ENCODE measurements at places on chromosomes 3 and 15.
A peak's percentile ranks its signal among the peaks of the same experiment; 100 is the strongest.

- DNase-seq, result no peak
Measured at GRCh38 chr15:63111481-63111880, 10.2 kb upstream of the LACTB start.

GRCh38 chr15:50431204-50431603 is 7.0 kb downstream of the USP8 start:
- no peak for DNase-seq

GRCh38 chr3:35780800-35781199 is 141.5 kb downstream of the ARPP21 start:
- no peak for DNase-seq

GRCh38 chr3:56269755-56270535 is 198.3 kb downstream of the ERC2 start:
- DNase-seq, result no peak

GRCh38 chr3:38653685-38654537 is 4.4 kb upstream of the SCN5A start:
- DNase-seq, result no peak

DNA sequence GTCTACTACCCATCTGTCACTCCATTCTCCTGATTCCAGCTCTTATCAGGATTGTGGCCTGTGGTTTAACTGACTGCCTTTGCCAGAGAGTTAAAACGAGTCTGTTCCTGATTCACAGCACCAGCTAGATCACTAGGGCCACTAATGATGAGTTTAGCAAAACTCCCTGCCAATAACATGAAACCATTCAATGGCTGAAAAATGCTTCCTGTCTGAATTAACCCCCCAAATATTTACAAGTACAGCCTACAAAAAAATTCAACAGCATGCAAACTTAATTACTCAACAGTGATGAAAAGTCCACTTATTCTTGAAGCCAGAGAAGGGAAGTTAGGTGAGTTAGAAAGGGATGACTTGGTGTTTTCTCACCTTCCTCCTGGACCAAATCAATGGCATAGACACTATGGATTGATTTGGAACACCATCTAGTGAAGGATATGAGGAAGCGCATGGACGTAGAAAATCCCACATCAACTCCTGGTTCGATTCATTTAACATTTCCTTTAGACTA is 141.4 kb downstream of the TGFBR2 start:
- DNase-seq, result no peak

DNA sequence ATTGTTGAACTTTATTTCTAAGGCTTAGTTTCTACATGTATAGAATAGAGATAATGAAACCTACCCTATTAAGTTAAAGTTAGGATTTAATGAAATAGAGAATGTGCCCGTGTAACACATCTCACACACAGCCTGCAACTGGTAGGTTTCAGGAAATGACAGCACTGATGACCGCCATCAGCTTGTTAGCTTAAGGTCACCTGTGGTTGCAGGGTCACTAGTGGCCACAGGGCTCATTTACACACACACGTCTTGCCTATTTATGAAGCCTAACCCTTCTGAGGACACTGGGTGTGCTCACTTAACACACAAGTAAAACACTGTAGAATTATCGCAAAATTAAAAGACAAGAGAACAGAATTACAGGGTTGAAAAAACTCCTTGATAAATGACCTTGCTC is 20.1 kb downstream of the CHRM5 start:
- no peak for DNase-seq

DNA sequence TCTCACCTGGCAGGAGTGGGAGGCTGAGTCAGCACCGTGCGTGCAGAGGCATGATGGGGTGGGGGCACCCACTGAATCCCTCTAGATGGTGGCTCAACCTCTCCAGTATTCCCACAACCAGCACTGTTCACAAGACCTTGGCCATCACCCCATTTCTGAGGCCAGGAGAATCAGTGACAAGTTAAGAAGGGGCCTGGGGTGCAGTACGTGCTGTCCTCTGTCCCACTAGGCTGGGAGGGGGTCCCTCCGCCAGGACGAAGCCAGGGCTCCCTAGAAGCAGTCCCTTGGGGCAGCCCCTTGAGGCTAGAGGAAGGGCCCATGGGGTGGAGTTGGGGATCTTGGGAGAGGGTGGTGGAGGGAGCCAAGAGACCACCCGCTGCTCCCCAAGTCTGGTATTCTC is 4.8 kb downstream of the MYL3 start:
- no peak for DNase-seq

DNA sequence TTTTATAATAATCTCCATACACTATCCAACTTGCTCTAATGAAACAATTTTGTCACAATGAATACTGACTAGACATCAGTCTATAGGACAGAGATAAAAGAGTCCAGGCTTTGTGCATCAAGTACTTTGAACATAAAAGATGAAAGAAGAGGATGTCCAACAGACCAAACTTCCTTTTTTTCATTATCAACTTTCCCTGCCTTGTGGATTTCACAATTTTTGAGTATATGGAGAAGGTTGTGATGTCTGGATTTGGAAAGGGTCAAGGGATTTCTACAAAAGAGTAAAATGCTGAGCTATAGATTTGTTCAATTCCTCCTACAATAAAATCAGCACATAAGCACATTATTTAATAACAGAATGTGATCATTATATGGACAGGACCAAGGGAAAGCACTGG is 25.7 kb downstream of the CD47 start:
- no peak for DNase-seq

DNA sequence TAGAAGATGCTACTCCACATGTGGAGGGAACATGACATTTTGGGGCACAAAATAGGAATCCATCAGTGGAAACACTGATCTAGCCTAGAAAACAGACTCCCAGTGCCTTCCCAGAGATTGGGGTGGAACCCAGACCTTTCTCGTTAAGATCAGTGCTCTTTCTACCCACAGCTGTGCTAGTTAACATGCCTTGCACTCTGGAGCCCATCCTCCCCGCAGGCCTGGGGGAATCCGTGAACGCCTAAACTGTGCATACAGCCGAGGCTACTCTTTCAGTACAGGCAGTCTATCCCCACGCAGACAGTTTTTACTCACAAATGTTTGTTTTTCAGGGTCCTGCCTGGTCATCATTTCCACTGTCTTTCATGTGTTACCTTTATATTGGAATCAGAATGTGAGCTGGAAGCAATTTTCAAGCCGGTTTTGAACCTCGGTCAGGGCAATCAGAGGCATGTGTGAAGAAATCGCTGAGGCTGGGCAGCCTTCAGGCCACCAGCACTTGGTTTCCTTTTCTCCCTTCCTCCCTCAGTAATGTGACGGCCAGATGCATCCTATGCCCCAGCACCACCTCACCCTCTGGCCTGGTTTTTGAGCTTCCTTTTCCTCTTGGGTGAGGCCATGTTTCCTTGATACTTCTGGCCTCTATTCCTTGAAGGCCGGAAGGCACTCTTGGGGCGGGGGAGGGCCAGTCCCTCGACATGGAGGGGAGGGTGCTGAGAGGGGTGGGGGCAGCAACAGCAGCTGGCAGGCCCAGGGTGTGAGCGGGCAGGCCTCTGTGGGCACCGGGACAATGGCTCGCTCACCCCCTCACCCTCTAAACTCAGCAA is 123.6 kb upstream of the GALNT15 start:
- DNase-seq, result no peak

DNA sequence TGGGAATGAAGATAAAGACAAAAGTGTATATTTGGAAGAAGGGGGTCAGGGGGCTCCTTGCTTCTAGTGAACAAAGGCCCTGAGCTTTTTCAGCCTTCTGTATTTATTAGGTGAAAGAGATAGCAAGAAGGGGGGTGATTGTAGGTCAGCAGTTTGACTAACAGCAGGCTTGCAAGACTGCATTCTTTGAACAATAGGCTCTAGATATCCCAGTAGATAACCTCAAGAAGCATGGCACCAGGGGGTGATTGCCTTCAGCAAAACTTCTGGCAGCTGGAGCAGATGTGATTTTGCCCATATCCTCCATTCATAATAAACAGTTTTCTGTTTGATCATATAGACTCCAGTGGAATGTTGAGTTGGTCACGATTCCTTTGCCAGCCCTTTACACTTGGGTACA is 31.7 kb upstream of the GOLIM4 start:
- DNase-seq, result no peak

GRCh38 chr3:61227799-61228198 is 23.5 kb downstream of the FHIT start:
- DNase-seq, result no peak

DNA sequence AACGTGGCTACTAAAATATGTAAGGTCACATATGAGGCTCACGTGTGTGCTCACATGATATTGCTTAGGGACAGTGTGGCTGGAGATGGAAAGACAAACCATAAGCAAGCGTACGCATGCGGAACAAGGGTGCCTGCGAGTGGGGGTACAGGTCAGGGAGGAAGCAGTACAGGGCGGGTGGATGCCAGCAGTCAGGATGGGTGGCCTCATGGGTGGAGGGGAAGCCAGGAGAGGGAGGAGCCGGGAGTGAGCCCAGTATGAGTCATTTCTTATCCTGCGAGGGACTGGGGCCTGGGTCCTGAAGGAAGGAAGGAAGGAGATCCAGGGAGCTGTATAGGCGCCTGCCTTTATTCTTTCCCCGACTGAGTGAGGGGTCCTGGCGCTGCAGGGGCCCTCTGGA is 42.0 kb upstream of the CGNL1 start:
- no peak for DNase-seq

DNA sequence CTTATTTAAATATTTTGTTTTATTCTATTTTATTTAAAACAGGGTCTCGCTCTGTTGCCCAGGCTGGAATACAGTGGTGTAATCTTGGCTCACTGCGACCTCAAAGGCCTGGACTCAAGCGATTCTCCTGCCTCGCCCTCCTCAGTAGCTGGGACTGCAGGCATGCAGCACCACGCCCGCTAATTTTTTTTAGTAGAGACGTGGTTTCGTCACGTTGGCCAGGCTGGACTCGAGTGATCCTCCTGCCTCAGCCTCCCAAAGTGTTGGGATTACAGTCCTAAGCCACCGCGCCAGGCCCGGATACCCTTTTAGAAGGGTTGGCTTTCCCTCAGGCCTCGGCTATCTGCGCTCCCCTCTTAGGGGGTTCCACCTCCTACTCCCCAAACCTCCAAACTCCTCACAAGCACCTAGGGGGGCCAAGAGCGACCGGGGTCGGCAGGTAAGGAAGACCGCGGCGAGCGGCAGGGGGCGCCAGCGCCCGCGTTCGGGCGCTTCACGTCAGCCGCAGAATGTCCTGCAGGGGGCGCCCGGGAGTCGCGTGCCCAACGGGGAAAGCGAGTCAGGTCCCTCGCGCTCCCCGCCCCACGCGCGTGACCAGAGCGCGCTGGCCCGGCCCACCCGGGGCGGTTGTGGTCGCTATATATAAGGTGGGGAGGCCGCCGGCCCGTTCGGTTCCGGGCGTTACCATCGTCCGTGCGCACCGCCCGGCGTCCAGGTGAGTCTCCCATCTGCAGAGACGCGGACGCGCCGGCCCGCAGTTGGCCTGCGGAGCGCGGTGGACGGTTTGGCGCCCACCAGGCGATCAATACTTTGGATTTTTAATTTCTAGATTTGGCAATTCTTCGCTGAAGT is 51.8 kb upstream of the GATM start:
- DNase-seq, result peak; percentile 37

DNA sequence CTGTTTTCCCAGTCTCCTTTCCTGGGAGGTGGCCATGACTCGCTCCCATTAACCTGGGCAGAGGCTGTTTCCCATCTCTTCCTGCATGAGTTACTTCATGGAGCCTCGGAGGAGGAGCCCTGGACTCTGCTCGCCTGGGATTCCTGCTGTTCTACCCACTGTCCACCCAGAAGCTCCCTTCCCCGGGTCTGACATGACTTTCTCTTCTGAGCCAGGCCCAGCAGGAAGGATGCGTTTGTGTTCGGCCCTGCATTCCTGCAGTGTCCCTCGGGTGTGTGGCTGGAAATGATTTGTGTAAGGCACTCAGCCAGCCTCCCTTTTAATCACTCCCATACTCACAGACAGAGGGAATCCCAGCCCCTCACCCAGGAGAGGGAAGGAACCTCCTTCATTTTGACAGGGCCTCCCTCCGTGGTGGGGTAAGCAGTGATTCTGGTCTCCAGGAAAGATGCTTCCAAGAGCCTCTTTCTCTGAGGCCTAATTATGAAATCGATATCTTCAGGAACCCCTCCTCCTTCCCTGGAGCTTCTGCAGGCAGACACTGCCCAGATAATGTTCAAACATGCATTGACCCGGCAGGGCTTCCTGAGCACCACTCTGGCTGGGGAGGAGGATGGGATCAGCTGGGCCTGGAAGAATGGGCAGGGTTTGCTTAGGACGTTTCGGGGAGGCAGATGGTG is 41.6 kb upstream of the DLG1 start:
- no peak for DNase-seq

DNA sequence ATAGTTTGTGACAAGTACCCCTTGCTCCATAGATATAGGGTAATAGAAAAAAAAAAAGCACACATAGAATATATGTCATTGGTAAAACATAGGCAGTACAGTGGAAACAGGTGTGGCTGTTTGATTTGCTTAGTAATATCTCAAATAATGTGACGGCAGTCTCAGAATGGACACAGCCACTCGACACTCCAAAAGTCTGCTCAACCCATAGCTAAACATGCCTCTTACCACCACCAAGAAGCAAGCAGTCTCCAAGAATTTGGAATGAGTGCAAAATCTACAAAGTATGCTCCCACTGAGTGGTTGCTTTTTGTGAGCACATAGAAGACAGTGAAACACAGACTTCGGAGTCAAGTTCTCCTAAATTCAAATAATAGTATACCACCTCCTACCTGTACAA is 43.0 kb downstream of the RAB27A start:
- DNase-seq, result no peak

DNA sequence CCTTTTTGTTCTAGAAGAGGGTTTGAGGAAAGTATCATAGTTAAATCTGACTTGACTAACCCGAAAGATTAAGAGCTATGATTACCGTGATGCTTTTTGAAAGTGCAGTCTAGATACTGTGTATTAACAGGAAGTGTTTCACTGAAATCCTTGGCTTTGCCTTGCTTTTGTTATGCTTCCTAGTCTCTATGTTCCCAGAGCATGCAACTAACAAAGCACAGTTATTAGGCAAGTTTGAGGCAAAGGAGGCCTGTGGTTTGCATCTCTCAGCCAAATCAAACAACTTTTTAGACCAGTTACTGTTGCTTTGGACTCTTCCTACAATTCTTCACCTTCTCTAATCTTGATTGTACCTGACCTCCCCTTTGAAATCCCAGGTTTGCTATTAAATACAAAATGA is 3.9 kb downstream of the LXN start:
- no peak for DNase-seq

DNA sequence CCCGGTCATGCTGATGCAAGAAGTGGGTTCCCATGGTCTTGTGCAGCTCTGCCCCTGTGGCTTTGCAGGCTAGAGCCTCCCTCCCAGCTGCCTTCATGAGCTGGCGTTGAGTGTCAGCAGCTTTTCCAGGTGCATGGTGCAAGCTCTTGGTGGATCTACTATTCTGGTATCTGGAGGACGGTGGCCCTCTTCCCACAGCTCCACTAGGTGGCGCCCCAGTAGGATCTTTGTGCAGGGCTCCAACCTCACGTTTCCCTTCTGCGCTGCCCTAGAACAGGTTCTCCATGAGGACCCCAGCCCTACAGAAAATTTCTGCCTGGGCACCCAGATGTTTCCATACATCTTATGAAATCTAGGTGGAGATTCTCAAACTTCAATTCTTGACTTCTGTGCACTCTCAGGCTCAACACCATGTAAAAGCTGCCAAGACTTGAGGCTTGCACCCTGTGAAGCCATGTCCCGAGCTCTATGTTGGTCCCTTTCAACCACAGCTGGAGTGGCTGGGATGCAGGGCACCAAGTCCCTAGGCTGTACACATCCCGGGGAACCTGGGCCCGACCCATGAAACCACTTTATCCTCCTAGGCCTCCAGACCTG is 238.4 kb upstream of the MDFIC2 start:
- no peak for DNase-seq

- no peak for DNase-seq
Measured at GRCh38 chr3:51408021-51408420, 16.9 kb downstream of the RBM15B start.

- no peak for DNase-seq
Measured at GRCh38 chr3:45067941-45068340, 41.8 kb downstream of the CLEC3B start.
